NCI-H510A treated with DMSO at 0.1 percent for 48 hours (cell line): ENCODE measurements at places on chromosomes 12 and 14.

GRCh38 chr14:90732139-90732538 lies 84.1 kb downstream of the TTC7B start:
- no peak for DNase-seq

DNA sequence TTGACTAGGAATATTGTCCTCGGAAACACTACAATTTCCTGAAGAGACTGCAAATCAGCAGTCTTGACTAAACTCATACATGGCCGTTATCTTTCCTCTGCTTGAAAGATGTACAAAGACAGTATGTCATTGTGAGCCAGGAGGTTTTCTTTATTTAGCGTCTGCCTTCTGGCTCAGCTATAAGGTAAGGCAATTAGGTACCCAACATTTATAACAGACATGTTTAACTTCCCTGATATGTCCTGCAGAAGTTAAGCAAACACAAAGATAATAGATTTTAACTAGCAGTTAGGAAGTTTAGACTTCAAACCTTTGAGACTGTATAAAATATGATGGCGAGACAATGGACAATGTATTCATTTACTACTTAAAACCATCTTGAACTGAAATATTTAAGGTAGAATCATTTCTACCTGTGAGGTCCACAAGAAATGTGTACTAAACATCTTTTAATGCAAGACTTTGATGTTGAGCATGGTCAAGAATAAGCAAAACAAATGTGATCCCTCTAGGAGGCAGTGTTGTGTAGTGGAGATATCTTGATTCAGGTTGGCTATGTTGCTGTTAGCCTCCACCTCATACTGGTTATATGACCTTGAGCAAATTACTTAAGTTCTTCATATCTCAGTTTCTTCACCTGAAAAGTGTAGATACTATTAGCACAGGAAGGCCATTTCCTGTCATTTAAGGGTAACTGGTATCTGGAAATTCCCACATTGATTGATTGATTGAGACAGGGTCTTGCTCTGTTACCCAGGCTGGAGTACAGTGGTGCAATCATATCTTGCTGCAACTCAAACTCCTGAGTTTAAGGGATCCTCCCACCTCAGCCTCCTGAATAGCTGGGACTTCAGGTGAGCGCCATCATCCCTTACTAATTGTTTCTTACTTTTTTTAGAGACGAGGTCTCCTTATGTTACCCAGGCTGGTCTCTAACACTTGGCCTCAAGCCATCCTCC lies 96.3 kb upstream of the EEA1 start:
- DNase-seq = peak; percentile 46

- no peak for DNase-seq
Measured at GRCh38 chr12:81558031-81558430, 201.1 kb downstream of the PPFIA2 start.

- DNase-seq = peak; percentile 63
Measured at GRCh38 chr14:77268989-77269600, 1.9 kb downstream of the NGB start.

GRCh38 chr14:72996916-72997315 lies 30.0 kb downstream of the ZFYVE1 start:
- DNase-seq = no peak

GRCh38 chr12:70197345-70197744 lies 45.9 kb upstream of the CNOT2 start:
- no peak for DNase-seq
